Aorta (tissue), 5 donors: ENCODE measurements at places on chromosomes 2 and 18. TPM values are rescaled to one million over a fixed set of nuclear protein-coding genes. Genes with fewer than 3 reads are reported as not detected.
A peak's percentile ranks its signal among the peaks of the same experiment; 100 is the strongest.

DNA sequence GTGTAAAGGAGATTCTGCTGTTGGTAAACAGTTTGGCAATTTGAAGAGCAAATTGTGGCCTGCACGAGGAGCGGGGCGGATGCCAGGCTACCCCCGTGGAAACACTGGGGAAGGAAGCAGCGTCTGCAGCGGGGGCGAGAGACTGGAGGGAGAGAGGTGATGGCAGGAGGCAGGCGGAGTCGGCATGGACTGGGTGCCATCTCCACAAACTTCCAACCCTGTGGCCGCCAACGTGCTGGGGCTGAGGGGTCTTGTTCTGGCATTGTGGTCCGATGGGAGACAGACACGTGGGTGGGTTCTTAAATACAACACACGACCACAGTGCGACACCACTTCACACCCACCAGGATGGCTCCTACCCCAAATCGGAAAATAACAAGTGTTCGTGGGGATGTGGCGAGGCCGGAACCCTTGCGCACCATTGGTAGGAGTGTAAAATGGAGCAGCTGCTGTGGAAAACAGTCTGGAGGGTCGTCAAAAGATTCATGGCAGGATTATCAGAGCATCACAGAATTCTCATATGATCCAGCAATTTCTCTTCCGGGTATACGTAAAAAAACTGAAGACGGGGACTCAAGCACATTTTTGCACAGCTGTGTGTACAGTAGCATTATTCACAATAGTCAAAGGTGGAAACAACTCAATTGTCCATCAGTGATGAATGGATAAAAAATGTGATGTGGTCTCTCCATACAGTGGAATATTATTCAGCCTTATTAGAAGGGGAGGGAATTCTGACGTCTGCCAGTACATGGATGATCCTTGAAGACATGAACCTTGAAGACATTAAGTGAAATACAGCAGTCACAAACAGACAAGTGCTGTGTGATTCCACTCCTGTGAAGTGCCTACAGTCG is 82.4 kb upstream of the HPCAL1 start:
- DNase-seq: peak; percentile 19

DNA sequence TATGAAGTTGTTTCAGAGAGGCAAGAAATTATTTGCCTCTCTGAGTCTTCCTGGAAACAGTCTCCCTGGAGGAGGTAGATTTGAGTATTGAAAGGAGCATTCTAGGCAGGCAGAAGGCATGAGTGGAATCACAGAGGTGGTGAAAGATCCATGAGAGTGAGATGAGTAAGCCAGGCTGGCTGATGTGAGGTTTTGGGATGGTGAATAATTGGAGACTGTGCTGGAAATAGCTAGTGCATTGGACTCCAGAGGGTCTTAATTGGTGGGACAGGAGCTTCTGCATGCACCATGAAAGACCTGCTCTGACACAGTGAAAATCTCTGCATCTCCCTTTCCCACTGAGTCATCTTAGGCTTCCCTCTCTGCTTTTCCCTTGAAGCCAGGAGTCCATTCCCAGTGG is 46.3 kb downstream of the CDC42EP3 start:
- no peak for DNase-seq

GRCh38 chr2:54371460-54372065 is 84.6 kb upstream of the SPTBN1 start:
- DNase-seq: no peak

CMPK2 gene
- 2.4 TPM for polyA plus RNA-seq

DOCK10 gene
- 7.6 TPM for polyA plus RNA-seq

DTNA gene
- 59.0 TPM for polyA plus RNA-seq

GAD1 gene
- polyA plus RNA-seq: 1.6 TPM
